ENCODE measurements at places on chromosomes 16 and 17.

DNA sequence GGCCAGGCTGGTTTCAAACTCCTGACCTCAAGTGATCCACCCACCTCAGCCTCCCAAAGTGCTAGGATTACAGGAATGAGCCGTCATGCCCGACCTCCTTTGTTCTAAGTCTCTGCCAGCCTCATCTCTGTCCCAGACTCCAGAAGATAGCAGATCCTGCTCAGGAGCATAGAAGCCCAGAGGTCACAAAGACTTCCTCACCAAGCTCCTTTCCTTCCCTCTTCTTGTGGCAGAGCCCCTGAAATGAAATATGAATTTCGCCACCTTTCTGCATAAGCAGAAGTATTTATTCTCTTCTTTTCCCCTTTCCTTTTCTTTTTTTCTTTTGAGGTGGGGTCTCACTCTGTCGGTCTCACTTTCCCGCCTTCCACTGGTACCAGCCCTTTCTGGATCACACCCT, 11.5 kb upstream of the PIPOX start:
- DNase-seq, result no peak

DNA sequence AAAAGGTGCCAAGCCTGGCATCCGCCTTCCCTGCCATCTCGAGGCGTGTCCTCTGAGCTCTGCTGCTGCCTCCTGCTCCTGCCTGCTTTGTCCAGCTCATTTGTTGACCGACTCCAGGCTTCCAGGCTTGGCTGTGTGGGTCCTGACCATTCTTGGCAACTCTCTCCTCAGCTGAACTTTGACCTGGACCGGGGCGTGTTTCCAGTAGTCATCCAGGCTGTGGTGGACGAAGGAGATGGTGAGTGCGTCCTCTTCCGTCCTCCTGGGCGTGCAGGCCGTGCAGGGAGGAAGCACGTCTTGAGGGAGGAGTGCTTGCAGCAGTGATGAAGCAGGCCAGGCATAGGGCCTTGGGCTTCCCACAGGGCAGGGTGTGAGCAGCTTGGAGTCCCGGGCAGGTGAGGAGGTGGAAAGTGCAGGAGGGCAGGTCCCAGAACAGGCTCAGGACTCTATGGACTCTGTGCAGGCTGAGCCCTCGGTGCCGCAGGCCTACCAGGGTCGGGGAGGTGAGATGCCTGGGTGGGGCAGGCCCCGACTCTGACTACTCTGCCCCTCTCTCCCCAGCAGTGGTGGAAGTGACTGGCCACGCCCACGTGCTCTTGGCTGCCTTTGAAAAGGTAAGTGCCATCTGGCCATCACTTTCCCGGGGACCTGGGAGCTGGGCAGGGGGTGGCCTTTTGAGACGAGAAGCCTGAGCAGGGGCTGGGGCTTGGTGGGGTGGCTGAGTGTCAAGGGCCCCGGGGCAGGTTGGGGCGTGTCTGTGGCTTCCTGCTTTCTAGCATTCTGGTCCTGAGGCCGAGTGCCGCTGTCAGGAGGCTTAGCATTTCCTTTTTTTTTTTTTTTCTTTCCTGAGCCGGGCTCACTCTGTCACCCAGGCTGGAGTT, 28.6 kb upstream of the NUDT16L1 start:
- no peak for DNase-seq

GRCh38 chr17:76417499-76418143, 33.2 kb downstream of the SPHK1 start:
- DNase-seq, result no peak

DNA sequence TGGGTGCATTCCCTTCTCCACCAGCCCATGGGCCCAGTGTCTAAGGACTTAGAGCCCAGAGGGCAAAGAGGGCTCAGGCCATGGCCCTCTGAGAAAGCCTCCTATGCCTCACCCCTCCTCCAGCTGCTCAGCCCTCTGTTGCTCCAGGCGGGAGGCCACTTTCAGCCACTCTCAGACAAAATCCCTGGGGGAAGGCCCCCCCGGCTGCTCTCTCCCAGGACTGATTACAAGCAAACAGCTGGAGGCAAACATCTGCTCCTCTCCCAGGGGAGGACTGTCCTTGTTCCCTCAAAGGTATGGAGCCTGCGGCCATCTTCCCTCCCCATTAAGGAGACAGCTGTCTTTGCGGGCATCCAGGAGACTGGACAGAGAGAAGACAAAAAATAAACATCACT, 54.9 kb upstream of the DLX4 start:
- DNase-seq, result peak; percentile 37

GRCh38 chr17:27771586-27771985, 28.7 kb downstream of the NOS2 start:
- DNase-seq, result no peak

GRCh38 chr17:29246628-29247027, at the start of gene CRYBA1:
CRYBA1 (plus strand) TSS chr17:29246859; CDS start chr17:29246864, 5 bp downstream.
- no peak for DNase-seq

DNA sequence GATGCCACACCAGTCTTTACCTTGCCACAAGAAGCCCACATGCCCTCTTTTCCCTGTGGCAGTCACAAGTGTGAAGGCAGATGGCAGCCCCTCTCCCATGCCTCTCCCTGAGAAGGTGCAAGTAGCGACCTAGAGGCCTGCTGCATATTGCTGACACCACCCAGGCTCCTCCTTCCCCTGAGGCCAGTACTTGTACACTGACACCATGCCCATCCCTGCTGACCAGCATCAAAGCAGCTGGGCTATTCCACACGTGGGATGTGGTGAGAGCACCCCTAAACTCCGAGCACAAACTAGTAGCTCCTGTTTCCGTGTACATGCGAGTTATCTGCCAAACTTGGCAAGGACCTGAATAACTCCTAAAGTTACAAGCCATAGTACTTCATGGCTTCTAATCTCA, 149.4 kb downstream of the AATF start:
- DNase-seq, result no peak

- no peak for DNase-seq
These were observed 33.1 kb upstream of the NAGLU start for GRCh38 chr17:42502926-42503325.

GRCh38 chr16:67311607-67312488, 14.7 kb downstream of the KCTD19 start:
- DNase-seq, result no peak

GRCh38 chr16:66906916-66907836, 11.5 kb downstream of the CDH16 start:
- no peak for DNase-seq

GRCh38 chr16:84396537-84397008, 28.2 kb downstream of the ATP2C2 start:
- no peak for DNase-seq

- DNase-seq, result no peak
These were observed 270.8 kb downstream of the CBLN1 start for GRCh38 chr16:49010879-49011278.

DNA sequence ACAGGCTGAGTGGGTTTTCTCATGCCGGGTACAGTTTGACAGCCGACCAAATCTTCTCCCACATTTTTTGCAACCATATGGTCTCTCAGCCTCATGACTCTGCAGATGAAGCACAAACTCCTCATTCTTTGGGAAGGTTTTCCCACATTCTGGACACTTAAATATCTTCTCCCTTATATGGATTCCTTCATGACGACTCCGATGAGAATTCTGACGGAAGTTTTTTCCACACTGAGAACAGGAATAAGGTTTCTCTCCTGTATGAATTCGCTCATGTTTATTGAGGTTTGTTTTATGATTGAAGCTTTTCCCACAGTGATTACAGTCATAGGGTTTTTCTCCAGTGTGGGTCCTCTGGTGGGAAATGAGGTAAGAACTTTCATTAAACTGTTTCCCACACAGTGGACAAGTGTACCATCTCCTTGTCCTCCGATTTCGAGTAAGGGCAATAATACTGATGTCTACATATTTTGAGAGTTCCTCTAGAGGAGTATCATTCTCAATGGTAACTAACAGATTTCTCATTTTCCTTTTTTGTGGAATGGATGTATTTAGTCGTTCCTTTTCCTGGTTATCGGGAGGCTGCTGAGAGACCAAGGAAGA, 10.9 kb downstream of the ZNF200 start:
- no peak for DNase-seq

- DNase-seq, result no peak
These were observed 11.9 kb downstream of the MSI2 start for GRCh38 chr17:57268181-57268580.

- no peak for DNase-seq
These were observed 10.4 kb upstream of the LASP1NB start for GRCh38 chr17:38914741-38915638.

- DNase-seq, result no peak
These were observed 307.2 kb downstream of the ABCC12 start for GRCh38 chr16:47848421-47849109.

DNA sequence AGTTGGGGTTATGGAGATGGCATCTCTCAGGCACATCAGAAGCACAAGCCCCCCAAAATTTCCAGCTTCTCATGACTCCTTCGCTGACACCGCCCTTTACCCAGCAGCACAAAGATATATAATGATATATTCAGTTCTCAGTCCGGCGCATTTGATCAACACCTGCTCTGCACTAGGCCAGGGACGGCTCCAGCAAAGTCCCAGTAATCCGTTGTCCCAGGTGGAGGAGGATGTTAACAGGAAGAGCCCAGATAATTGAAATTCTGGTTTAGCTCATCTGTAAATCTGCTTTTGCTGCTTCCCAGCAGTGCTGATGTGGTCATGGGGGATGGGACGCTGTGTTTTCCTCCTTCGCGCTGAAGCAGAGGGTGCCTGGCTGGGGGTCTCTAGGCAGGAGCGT, 131.5 kb downstream of the OR1D5 start:
- no peak for DNase-seq

DNA sequence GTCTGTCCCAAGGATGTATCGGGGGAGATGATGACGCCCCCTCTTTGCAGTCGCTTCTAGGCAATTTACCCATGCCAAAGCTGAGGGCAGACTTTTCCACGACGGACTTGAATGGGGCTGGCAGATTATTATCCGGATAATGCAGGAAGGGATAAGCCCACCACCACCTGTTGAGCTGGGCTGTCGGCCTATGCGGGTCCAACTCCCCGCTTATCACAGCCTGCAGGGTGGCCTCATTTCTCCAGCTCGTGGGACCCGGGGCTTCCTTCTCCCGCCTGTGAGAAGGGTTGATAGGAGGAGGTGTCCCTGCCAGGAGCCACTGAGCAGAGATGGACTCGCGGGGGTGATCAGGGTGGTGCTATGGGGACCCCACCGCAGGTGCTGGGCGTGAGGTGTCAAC, 559 bp downstream of the CACNG5 start:
- DNase-seq, result no peak

DNA sequence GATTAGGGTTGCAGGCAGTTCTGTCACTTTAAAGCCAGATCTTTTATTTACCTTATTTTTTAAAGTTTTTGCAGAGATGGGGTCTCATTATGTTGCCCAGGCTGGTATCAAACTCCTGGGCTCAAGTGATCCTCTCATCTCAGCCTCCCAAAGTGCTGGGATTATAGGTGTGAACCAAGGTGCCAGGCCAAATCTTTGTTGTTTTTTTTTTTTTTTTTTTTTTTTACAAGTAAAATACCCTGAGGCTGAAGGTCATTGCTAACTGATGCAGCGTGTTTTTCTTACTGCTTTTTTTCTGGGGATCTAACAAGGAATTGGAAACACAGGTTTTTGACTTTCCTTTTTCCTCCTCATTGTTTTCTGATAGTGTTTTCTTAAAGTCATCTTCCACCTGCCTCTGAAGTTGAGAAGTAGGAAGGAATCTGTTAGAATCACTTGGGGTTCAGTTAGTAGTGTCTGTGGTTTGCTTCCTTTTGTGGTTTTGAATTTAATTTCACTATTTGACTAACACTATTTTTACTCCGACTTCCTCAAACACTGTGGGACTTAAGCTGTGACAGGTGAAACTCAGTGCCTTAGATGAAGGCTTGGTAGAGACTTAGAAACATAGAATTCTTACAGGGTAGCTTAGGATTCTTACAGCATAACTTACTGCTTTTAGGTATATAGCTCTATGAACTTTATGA, 22.2 kb downstream of the CLTC start:
- no peak for DNase-seq

- DNase-seq, result no peak
These were observed 1.2 kb upstream of the PFN1 start for GRCh38 chr17:4949321-4950074.

DNA sequence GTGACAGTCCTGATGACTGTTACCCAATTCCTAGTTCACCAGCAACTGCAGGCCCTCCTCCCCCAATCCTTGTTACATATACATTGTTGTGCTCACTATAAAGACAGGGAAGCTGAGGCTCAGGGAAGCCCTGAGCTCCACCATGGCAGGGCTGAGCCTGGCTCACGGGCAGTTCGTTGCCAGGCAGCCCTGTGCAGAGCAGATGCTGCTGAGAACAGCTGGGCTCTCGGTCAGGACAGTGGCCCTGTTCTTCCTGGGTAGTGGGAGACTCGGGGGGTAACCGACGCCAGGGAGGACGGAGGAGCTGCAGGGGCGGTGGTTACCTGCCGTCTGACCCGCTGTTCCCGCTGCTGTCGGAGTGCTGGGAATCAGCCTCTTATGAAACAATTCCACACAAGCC, 80.9 kb upstream of the ZNF469 start:
- no peak for DNase-seq

GRCh38 chr16:58628845-58629732, 537 bp downstream of the CNOT1 start:
- DNase-seq, result no peak

DNA sequence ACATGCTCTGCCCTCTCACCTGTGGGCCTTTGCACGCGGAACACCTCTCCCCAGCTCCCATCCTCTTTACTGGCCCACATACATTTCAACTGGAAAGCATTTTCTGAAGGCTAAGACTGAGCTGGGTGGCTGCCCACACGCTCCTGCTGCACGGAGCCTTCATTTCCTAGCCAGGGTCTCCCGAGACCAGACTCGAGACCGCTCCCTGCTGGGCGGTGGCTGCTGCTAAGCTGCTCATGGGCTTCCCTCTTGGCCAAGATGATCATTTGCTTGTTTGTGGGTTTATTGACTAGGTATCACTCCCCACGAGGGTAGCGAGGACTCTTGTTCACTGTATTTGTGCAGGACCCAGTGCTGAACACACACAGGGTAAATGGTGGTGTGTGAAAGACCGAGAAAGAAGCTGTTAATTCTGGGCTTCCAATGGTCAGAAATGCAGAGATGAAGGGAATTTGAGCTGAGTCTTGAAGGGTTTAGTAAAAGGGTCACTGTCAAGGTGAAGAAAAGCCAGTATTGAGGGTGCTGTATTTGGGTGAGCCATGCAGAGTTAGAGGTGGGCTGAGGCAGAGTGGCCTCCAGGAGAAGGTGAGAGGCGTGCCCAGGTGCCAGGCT, 907 bp downstream of the TRAPPC2L start:
- DNase-seq, result peak; percentile 23

- no peak for DNase-seq
These were observed 181.8 kb downstream of the HS3ST3B1 start for GRCh38 chr17:14482715-14483114.
